AG04449 (cell line): ENCODE measurements at places on chromosomes 2 and 18.

DNA sequence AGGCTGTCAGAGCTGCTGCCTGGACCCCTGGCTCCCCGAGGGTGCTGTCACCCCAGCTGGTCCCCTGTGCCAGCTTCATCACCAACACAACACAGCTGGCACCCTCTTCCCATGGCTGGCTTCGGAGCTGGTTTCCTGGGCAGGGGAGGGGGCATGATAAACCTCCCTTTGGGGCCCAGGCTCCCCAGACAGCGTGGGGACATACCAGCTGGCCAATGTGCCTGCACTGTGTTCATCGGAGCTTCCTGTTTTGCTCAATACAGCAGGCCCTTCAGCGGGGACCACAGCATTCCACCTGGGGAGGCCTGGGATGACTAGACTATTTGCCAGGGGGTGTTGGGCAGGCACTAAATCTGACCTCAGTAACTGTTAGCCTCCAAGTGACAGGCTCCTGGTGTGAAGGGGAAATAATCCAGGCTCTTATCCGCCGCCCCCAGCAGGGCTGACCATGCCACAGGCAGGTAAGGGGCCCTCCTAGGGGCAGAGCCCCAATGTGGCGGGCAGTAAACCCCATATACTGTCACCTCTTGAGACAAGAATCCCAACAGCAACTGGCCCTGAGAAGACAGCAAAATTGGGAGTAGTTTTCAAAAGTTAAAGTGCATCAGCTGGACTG, 44.6 kb downstream of the EMX1 start:
- DNase-seq = no peak

DNA sequence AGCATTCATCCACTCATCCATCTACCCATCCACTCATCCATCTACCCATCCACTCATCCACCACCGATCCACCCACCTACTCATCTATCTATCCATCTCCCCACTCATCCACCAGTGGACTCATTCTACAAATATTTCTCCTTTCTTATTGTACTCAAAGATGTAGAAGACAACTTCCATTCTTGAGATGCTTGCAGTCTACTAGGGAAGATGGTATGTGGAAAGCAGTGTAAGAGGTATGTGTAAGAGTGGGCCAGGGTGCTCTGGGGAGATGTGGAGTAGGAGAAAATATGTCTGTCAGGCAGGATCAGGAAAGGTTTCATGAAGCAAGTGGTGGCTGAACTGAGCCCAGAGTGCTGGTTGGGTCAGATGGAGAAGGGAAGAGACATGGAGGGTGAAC, 150.8 kb downstream of the CELF4 start:
- no peak for DNase-seq

- DNase-seq = no peak
These were observed 97.4 kb downstream of the FSIP2 start for GRCh38 chr2:185835974-185836373.

DNA sequence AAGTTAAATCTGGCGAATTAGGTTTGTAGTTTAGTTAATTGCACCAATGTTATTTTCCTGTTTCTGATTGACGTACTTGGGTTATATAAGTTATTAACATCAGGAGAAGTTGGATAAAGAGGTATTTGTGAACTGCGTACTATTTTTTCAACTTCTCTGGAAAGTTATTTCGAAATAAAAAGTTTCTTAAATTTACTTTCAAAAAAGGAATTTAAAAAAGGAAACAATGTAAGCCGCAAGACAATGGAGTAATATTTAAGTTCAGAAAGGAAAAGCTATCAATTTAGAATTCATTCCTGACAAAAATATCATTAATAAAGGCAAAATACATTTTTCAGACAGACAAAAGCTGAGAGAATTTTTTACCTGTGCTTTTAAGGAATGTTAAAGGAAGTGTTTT, 47.7 kb downstream of the RAB10 start:
- DNase-seq = no peak

DNA sequence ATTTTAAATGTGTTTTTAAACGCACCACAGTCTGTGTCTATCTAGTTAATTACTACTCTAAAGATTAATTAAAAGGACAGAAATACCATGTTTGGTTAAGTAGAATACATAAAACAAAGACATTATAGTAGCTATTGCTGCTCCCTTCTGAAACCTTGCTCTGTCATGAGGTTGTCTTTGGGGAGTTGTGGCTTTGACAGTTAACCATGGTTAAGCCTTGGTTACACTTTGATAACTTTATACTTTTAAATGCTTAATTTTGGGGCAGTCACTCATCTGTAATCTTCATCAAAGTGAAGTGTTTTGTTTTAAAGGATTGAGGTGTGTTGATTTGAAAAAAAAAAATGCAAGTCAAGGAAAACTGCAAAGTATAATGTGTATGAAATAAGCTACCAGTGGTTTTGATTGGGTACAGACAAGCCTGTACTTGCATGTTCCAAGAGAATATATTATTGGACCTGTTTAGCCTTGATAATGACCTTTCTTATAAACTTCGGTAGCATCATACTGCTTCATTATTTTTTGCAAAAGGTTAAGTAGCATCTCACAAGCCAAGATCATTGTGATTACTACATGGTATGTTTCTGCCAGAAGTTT, 29.8 kb upstream of the TBR1 start:
- DNase-seq = no peak

GRCh38 chr2:6237039-6237660, 545.0 kb downstream of the SOX11 start:
- DNase-seq = no peak

- no peak for DNase-seq
These were observed 264.7 kb downstream of the CYP26B1 start for GRCh38 chr2:71882949-71883472.

DNA sequence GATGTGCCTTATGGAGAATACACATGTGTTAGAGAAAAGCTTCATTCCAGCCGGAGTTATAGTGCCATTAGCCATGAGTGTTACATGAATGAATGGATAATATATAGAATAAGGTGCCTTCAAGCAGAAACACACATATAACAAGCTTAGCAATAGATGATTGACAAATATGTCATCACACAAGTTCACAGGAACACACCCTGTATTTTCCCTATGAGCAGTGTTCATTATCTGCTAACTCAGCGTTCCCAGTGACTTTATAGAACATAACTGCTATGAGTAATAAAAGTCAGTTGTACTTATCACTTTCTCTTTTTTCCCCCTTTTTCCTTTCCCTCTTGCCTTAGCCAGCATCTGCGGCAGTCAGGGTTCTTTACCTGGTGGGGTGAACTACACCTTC, 65.1 kb downstream of the TIMM21 start:
- no peak for DNase-seq

GRCh38 chr2:188851311-188851710, 122.9 kb upstream of the COL3A1 start:
- no peak for DNase-seq

DNA sequence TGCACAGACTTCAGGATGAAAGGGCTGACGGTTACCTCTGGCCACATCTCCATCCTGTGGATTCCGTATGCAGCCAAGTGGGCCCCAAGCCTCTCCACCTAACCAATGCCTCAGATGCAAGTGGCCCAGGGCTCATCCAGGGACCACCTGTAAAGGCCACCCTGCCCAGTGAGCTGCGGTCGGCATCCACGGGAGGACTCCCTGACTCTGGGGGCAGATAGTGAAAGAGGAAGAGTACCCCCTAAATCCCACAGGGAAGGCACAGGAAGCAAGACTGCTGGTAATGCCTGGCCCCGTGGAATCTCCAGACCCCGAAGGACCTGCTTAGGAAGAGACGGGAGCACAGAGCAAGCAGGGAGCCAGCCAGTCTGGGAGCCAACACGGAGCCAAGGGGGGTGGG, 11.2 kb upstream of the TPO start:
- DNase-seq = no peak

- no peak for DNase-seq
These were observed 265.2 kb upstream of the CXCR4 start for GRCh38 chr2:136383167-136383566.

- no peak for DNase-seq
These were observed 72.1 kb downstream of the PSMG2 start for GRCh38 chr18:12774982-12775381.

GRCh38 chr2:69890881-69891280, 2.9 kb upstream of the SNRNP27 start:
- no peak for DNase-seq

DNA sequence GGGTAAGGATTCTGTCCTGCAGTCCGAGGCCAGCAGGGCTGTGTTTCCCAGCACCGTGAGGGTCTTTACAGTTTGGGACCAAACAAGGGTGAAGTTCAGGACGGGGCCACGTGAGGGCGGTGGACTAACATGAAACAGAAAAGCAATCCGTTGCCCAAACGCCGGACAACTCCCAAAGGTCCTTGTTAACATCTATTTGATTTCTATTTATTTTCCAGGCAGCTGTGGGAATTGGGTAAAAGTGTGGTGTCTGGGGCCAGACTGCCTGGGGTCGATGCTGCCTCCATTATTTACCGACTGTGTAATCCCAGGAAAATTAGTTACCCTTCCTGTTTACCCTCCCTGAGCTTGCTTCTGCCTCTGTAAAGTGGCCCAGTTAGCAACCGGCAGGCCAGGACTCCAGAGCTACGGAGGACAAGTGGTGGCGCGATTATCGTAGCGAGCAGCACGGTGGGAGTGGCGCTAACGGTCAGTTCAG, 66.3 kb upstream of the TCF7L1 start:
- DNase-seq = no peak

- DNase-seq = no peak
These were observed 59.3 kb downstream of the SETBP1 start for GRCh38 chr18:44740000-44740399.

DNA sequence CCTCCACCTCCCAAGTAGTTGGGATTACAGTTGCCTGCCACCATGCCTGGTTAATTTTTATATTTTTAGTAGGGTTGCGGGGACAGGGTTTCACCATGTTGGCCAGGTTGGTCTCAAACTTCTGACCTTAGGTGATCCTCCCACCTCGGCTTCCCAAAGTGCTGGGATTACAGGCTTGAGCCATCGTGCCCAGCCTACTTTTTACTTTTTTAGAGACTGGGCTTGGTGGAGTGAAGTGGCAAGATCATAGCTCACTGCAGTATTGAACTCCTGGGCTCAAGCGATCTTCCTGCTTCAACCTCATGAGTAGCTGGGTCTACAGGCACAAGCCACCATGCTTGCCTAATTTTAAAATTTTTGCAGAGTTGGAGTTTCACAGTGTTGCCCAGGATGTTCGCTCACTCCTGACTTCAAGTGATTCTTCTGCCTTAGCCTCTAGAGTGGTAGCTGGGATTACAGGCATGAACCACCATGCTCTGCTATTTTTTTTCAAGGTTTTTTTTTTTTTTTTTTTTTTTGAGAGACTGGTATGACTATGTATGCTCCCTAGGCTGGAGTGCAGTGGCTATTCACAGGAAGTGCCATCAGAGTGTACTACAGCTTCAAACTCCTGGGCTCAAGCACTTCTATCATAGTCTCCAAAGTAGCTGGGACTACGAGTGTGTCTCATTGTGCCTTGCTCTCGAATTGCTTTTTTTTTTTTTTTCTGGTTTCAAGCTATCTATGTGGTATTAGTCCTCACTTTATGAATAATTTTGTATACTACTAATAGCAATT, 11.9 kb downstream of the MSH2 start:
- DNase-seq = no peak
